Right cardiac atrium (tissue), 5 donors: ENCODE measurements at places on chromosomes 13 and 19. TPM values are rescaled to one million over a fixed set of nuclear protein-coding genes. Genes with fewer than 3 reads are reported as not detected.

The KCNK6 gene
- 2.4 TPM for polyA plus RNA-seq

The PLVAP gene
- polyA plus RNA-seq, result 81.7 TPM

The TNFSF9 gene
- 0.14 TPM for polyA plus RNA-seq

The CGB3 gene
- polyA plus RNA-seq, result not detected

The CERS1 gene
- 1.1 TPM for polyA plus RNA-seq

The LHB gene
- not detected for polyA plus RNA-seq

The CPB2 gene
- not detected for polyA plus RNA-seq

The TYROBP gene
- polyA plus RNA-seq, result 36.7 TPM

The TPRX2 gene
- not detected for polyA plus RNA-seq

The ZNF724 gene
- 0.34 TPM for polyA plus RNA-seq

The VSIG10L gene
- polyA plus RNA-seq, result 2.0 TPM

The CABP5 gene
- not detected for polyA plus RNA-seq

The LSR gene
- 5.0 TPM for polyA plus RNA-seq

The FFAR1 gene
- not detected for polyA plus RNA-seq

The GPR12 gene
- polyA plus RNA-seq, result not detected

The CBARP gene
- 0.97 TPM for polyA plus RNA-seq

The LONP1 gene
- 60.3 TPM for polyA plus RNA-seq
